ENCODE measurements at places on chromosomes 13 and 19.

GRCh38 chr13:36872621-36873020 lies 47.4 kb downstream of the SMAD9 start:
- no peak for DNase-seq

GRCh38 chr13:42396901-42397655 lies 125.1 kb downstream of the AKAP11 start:
- no peak for DNase-seq

- DNase-seq, result no peak
Measured at GRCh38 chr13:21796775-21797514, 126.1 kb downstream of the FGF9 start.

DNA sequence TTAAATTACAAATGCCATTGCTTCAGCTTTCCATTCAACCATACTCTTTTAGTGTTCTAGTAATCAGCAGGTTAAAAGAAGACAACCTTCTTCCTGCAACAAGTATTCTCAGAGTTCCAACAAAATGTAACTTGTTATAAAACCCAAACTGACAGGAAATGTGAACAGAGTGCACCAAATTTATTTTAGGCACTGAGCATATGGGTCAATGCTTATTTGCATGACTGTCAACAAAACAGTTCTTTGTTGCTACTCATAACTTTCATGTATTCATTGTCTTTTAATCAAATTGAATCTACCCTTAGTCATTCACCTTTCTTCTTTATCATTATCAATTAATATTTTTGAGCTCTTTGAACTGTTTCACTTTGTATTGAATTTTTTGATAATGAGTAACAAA lies 554.1 kb downstream of the DACH1 start:
- no peak for DNase-seq

Measured in stimulated activated CD4-positive, alpha-beta T cell treated with anti-CD3 and anti-CD28 coated beads, TNF-alpha, amount 100 ng/mL, for 4 hours (primary cell).